ENCODE measurements at places on chromosomes 6 and 20.

DNA sequence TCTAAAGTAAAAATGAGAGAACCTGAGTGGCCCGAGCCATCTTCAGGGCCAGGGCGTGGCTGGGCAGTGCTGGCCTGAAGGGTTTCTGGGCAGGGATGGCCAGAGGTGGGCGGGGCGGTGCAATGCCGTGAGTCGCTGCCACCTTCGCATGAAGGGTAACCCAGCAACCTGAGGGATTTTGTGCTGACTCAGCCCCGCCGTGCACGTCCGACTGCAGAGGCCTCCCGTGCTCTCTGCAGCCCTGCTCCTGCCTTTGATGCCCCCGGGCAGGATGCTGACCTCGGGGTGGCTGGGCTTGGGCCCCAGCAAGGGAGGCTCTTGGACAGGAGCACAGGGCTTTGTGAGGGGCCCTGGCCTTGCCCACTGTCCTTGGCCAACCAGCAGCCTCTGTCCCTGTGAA is 81.7 kb upstream of the GATA5 start:
- DNase-seq: no peak

- peak; percentile 78 for DNase-seq
These were observed 20.3 kb upstream of the HLA-DRB1 start for GRCh38 chr6:32609731-32610640.

DNA sequence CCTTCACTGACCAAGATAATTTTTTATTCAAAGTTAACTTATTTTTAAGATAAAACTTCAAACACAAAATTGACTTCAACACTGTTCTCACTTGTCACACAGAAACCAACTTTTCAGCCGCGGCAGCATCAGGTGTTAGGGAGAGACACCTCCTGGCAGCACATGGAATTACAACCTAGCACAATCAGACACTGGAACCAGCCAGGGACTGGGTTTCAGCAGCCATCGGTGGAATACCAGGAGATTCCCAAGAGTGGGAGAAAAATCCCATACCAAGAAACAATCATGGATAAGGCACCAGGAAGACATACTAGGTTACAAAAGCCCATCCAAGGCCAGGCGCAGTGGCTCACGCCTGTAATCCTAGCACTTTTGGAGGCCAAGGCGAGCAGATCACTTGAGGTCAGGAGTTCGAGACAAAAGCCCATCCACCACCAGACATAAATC is 70.0 kb downstream of the SNX5 start:
- DNase-seq: peak; percentile 60

- DNase-seq: no peak
These were observed 161.4 kb upstream of the FLRT3 start for GRCh38 chr20:14498772-14499171.

- no peak for DNase-seq
These were observed 38.4 kb upstream of the TGM2 start for GRCh38 chr20:38203337-38203980.

DNA sequence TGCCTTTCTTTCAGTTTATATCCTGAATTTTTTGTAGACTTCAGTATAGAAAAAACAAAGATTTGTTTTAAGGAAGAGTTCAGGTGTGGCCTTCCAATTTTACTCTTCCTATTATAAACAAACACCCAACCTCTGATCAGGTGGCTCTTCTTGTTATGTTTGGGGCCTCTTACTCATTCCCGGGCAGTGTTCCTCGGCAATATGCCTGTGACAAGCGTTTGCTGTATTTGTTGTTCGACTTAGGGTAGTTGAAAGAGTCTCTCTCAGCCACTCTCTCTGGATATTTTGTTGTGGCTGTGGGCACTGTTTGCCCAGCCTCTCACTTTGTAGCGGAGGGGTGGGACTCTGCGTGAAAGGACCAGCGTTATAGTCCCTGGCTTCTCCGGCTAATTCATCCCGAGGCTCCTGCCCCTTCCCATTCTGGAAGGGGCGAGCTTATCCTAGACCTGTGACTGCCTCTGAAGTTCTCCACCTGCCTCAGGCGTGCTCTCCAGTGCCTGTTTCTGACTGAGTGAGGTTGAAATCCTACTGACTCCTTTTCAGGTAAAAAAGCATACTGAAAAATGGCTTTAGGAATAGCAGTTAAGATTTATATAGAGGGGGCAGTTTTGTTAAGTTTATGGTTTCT is 97.4 kb downstream of the PLCB4 start:
- DNase-seq: no peak

DNA sequence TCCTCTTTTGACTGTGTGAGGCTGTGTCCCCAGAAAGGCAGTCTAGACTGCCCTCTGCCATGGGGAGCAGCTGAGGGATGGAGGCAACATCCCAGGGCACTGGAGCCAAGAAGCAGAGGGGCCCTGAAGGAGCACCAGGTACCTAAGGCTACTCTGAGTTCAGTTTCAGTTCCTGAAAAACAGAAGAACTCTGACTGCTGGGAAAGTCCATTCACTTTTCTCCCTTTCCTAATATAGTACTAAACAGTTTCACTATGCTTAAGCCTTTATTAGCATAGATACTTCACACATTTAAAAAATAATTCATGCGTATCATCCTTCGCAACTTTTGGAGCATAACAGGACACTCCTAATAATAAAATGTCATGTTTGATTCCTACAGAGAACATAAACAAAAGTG is 130.0 kb downstream of the FOXC1 start:
- DNase-seq: no peak

DNA sequence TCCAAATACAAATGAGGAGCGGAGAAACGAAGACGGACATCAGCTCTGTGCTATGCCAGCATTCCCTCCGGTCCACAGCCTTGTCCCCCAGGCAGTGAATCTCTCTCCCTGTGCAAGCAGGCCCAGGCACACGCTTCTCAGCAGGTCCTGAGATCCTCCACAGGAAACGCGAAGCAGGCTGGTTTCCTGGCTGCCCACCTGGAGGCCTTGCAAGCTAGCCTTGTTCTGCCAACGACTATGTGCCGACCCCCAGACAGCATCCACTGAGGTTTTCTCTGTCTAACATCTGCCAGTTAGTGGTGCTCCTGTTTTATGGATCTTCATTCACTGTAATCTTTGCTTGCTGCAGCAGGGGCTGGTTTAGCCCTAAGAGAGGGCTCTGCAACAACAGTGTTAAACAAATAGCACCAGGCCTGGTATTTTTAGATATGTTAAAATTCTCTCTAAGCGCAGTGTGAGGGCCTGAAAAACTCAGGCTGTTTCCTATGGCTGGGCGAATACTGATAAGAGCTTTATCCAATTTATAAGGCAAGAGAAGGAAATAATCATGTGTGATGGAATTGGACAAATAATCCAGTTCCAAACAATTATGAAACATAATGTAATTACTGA is 386.0 kb upstream of the ARID1B start:
- no peak for DNase-seq

GRCh38 chr6:124927806-124928205 is 34.4 kb upstream of the RNF217 start:
- peak; percentile 8 for DNase-seq

DNA sequence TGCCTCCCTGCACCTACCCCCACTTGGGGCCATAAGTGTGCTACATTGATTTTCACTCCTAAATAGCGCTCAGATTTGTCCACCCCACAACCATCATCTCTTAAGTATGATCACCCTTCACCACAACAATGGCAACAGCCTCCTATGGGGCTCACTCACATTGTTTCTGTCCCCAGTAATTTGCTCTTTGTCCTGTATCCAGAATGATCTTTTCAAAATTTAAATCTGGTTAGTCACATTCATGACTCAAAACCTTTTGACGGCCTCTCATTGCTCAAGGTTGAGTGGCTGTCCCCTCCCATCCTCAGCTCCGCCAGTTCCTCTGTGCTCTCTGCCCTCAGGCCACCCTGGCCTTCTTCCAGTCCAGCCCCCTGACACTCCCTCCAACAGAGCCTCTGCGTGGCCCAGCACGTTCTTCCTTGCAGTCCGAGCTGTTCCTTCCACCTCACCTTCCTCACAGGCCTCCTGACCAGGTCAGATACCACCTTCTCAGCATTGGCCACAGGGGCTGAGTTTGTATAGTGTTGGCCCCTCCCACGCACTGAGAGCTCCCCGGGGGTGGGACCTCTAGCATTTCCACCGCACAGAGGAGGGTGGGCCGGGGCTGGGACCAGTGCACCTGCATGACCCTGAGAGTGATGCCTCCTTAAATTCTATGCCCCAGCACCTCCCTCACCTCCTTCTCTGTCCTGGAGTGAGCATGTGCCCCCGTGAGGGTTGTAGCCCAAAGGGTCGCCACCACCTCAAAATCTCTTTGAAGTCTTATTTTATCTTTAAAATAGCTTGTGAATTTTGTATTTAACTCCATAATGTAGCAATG is 2.4 kb upstream of the PPP1R3G start:
- DNase-seq: peak; percentile 84

- DNase-seq: no peak
These were observed 11.8 kb downstream of the FAM83D start for GRCh38 chr20:38937978-38938473.

GRCh38 chr6:22928775-22929174 is 359.4 kb downstream of the HDGFL1 start:
- no peak for DNase-seq

DNA sequence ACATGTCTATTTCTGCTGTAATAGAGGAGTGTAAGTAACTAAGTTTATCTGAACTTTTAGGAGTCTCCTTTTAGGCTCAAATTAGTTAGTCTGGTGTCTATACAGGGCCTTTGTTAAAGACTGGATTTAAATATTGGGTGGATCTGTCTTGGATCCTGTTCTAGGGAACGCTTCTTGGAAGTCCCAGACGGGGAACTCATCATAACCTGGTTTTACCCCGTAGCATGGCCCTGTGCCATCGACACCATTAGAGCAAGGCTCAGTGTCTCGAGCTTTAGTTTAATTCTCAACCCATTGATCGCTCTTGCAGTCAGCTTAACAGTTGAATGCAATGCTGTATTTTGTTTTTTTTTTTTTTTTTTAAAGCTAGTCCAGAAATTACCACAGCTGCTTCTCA is 89.9 kb downstream of the CARMIL1 start:
- no peak for DNase-seq

Data from fibroblast of gingiva (primary cell).